ENCODE measurements at places on chromosomes 1 and 21.

GRCh38 chr1:157450106-157450505, 102.2 kb downstream of the FCRL5 start:
- no peak for DNase-seq

- DNase-seq, result no peak
Observed at GRCh38 chr1:44842862-44843655, at the start of gene PTCH2. Gene PTCH2 (minus strand): TSS chr1:44843253. CDS start chr1:44842932, 321 bp downstream.

DNA sequence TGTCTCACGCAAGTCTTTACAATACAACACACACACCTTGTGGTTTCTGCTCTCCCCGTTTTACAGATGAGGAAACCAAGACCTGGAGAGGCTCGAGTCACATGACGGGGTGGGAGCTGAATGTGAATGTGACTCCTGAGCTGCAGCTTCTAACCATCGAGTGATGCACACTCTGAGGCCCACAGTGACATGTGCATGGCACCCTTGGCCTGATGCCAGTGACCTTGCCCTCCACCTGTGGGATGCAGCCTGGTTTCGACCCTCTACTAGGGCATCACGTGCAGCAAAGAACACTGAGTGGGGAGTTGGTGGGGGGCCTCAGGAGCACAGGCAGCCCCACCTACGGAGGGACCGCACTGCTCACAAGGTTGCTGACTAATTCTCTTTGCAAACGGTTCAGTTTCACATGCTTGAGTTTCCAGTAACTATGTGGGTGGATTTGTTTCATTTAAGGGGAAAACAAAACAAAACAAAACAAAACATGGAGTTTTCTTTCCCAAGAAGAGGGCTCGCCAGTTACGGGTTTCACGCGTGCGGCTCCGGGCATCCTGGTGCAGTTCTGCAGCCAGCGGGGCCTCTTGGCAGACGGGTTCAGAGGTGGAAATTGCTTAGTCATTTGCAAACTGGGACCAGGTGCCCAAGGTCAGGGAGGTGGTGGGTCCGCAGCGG, 22.9 kb downstream of the SPSB1 start:
- no peak for DNase-seq

GRCh38 chr1:28591708-28592320, at the start of gene RAB42:
Gene RAB42 (plus strand): TSS chr1:28592265. CDS start chr1:28592512, 247 bp downstream.
- DNase-seq, result no peak

DNA sequence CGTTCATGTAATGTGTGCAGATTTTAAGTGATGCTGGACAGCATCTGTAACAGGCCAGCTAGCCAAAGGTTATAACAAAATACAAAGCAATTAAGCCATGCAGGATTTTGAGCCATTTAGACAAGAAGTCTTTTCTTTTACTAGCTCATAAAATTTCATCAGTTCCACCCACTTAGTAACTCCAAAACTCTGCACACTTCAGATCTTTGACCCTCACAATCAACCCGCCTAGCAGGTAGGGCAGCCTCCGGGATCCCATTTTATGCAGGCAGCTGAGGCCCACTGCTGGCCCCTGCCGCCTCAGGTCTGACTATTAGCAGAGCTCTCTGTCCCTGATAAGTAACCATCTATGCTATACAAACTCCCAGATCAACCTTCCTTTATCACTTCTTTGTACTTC, 9.2 kb downstream of the LBR start:
- DNase-seq, result no peak

- no peak for DNase-seq
Observed at GRCh38 chr1:205484985-205485967, 19.2 kb upstream of the CDK18 start.

DNA sequence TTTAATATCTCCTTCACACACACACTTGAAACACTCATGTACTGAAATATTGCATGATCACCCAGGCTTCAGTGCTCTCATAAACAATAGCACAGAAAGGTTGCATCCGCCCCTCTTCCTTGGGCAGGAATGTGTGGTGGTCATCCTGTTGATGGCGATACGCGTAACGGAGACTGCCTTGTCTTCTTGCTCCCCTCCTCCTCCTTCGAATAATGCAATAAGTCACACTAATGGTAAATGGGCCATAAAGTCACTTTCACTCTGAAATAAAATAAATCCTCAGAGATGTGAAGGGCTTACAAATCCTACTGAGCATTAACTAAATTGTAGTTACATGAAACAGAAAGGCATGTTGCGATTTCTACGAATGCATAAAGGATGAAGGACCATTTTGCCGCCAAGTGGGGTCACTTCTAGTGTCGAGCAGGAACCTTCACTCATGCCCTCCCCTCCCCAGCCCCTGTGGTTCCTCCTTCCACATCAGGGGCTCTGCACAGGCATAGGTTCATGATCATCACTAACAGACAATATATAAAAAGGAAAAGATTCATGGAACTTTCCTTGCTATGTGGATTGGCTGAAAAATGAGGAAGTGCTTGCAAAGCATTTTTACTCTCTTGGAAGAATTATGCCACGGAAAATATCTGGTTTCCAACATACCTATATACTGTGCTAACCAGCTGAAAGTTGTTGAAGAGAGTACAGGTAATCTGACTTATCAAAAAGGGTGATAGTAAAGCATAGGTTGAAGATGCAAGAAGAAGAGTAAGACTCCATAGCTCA, 1.2 kb upstream of the PGBD5 start:
- no peak for DNase-seq

DNA sequence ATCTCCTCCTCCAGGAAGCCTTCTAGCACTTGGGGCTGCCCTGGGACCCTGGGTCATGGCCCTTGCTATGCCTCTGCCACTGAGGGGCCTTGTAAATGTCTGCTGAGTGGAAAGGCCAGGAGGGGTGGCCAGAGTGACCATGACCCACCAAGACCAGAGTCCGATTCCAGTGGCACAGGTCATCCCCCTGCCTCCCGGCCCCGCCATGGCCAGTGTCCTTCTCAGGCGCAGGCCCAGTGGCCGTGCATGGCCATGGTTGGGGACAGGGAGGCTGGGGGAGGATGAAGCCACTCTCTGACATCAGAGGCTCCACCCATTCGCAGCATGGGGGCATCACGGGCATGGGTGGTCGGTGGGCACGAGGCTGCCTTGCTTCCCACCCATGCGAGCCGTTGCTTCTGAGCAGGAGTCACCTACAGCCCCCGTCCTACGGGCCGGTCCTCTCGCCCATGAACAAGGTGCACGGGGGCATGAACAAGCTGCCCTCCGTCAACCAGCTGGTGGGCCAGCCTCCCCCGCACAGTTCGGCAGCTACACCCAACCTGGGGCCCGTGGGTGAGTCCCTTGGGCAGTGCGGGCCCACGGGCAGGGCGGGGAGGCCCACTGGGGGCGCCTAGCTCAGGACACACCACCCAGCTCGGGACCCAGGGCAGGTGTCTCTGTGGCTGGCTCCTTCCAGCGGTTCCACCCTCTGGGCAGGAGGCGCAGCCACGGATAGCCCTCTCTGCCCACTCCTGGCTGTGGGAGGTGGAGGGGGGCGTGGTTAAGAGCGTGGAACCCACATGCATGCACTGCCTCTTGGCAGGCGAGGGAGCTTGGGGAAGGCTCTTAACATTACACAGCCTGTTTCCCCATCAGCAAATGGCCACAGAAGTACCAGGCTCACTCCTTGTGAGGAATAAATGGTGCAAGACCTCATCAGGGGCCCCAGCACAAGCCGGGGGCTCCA, 22.4 kb upstream of the CCDC27 start:
- DNase-seq, result no peak

DNA sequence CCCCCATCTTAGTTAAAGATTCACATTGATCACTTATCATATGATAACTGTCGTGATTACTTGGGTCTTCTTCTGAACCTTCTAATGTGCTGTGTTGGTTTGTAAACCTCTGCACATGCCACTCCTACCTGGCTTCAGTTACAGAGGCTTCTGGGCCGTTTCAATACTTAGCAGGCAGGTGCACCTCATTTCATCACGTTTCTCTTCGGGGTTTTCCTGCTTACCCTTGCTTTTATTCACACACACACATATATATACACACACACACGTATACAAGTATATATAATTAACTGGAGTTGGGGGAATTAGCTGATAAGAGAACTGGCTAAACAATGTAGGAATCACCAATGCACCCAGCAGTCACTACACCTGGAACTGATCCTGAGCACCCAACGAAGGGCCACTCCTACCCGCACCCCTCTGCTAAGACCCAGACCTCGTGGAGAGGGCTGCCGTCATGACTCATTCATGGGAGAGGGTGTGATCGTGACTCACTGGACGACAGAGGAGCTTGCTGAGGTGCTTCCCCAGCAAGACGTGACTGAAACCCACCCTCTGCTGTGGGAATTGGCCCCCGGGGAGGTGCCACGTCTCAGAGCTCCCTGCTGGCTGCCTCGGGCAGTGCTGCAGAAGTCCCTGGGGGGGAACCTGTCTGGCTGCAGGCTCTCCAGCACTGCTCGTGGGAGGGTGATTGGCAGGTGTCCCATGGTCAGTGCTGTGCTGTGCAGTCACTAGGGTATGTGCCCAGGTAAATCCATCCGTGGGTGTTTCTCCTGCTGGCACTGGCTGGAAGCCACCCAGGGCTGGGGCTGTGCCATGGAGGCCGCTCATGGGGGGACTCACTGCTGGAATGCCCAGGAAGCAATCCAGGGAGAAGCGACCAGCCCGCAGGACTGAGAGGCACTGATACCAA, 166.6 kb downstream of the DYRK1A start:
- DNase-seq, result no peak

GRCh38 chr1:245874942-245875580, 632.0 kb downstream of the SMYD3 start:
- DNase-seq, result no peak

GRCh38 chr21:44959376-44960091, 19.7 kb downstream of the SLX9 start:
- DNase-seq, result no peak

DNA sequence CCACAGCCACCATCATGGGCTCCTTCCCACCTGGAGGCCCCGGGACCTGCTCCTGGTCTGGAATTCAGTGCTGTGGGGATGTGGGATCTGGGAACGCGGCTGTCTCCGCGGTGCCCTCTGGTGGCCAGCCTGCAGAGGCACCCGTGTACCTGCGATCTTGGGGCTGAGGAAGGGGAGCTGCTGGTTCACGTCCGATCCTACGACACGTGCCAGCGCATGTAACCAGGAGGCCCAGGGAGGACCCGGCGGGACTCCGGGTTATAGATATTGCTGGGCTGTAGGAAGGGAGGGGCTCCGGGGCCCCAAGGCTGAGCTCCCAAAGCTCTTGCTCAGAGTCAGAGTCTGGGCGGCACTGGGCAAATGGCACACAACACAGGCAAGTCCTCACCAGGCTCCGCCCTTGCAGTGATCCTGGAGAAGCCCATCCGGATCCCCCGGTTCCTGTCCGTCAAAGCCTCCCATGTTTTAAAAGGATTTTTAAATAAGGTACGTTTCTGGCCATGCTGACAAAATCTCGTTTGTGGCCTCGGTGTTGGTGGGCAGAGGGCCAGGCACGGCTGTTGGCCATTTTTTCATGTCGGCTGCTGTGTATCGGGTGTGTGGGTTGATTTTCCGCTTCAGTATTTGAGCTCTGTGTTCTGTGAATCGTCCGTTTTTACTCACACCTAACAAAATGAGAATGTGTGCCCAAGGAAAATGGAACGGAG, 20.1 kb downstream of the FAAP20 start:
- no peak for DNase-seq

DNA sequence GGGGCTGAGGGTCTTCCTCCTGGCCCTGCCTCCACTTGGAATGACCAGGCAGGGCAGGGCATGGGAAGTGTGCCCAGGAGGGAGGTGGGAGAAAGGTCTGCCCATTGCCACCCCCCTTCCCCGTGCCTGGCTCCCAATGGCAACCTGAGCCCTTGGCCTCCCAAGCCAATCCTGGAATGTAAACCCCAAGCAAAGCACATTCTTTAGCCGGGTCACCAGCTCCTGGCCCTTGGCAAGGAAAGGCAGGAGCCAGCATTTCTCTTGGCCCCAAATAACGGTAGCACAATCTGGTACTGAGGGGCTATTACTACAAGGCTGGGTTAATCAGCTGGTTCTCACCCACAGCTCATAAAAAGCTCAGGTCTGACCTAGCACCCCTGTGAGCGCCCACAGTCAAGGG, 6.9 kb upstream of the NUAK2 start:
- no peak for DNase-seq

DNA sequence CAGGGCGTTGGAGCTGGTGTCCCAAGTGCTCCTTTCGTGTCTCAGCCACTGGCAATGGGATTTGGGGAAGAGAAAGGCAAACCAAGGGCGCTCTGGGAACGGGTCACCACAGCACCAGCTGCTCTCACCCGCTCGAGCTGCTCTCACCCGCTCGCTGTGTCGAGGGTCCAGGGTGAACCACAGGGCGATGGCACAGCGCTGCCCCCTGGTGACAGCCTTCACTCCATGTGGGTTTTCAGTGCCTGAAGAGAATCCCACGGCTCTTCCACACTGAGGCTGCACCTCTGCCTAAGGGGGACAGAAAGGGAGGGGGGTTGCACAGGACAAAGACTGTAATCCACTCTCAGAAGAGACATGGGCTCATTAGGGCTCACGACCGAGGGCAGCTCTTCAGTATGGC, 7.1 kb upstream of the CLDN19 start:
- DNase-seq, result no peak

DNA sequence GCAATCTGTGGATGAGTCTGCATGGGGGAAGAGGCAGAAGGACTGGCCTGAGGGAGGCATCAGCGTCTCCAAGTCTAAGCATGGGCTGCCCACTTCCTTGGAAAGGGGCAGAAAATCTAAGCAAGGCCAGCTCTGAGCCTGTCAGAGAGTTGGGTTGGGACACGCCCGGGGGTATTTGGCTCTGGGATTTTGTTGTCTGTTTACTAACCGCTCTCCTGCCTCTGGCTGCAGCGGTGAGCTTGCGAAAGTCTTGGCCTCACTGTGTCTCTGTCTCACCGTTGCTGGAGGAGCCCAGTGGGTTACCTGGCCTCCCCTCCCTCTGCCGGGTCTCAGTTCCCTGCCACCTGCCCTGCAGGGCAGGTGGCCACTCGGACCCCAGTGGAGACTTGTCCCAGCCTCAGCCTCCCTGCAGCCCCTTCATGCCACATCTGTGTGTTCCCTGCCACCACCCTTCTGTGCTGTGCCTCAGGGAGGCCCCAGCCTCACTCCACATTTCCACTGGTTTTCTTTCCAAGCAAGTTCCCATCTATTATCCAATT, 33.7 kb downstream of the EDN2 start:
- no peak for DNase-seq

DNA sequence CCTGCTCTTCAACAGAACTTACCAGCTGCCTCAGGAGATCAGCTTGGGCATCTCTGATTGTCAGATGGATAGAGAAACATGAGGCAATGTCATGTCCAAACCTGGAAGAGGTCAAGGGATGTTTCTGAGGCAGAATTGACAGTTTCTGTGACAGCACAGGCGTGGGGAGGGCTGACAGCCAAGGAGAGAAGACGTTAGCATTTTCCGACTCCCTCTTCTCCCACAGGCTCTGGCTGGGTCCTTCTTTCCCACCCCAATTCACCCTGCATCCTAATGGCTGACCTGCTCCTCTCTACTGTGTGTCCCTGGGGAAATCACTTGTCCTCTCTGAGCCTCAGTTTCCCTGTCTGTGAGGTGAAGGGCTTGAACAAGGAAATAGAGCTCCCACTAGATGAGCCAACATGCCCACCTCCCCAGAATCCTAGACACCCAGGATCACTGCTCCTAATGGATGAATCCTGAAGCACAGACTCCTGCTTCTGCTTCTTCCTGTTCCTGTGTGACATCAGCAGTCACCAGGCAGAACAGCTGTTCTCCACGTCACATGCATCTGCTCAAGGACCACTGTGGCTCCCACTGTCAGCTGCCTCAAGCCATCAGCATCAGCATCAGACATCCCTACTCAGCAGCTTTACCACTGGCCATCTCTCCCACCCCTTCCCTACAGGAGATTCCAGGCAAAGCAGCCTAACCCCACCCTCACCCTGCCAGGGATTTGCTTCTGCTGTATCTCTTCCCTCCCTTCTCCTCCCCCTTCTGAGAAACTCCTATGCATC, 408.0 kb downstream of the MATN1 start:
- DNase-seq, result no peak

Data from forelimb muscle (tissue), 1 donor.